NCI-H2081 treated with DMSO at 0.1 percent for 48 hours (cell line): ENCODE measurements at places on chromosomes 16 and 17.

- DNase-seq, result no peak
Measured at GRCh38 chr17:7046127-7046724, 2.3 kb upstream of the SLC16A11 start.

DNA sequence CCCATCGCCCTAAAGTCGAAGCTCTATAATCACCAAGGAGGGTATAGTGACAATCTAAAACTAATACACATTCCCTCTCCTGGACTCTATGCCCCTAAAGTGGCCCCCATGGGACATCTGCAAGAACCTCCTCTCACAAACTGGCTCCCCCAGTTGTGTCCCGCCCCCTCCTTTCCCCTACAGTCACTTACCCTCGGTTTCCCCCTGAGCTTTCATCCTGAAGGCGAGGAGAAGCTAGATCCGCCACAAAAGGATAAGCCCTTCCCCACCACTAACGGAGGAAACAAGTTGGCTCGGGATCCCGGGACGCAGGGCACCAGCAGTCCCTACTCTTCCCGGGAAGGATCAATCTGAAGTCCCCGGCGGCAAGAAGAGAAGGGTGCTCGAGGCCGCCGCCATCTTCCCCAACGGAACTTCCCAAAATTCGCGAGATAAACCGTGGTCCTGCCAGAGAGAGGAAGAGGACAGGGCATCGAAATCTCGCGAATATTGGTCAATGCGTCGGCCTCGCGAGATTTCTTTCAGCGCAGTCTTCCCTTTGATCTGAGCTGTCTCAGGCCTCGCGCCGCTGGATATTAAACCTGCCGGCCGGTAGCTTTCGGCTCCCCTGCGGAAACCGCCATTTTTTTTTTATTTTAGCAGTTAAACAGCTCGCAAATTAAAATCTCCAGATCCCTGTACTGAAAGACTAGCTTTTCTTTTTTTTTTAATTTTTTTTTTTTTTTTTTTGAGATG lies at the start of gene MED1:
Gene MED1 (minus strand): TSS at position 417 of the 735 bp plus-strand sequence. CDS start 201 bp downstream, at position 216.
- peak; percentile 100 for DNase-seq

DNA sequence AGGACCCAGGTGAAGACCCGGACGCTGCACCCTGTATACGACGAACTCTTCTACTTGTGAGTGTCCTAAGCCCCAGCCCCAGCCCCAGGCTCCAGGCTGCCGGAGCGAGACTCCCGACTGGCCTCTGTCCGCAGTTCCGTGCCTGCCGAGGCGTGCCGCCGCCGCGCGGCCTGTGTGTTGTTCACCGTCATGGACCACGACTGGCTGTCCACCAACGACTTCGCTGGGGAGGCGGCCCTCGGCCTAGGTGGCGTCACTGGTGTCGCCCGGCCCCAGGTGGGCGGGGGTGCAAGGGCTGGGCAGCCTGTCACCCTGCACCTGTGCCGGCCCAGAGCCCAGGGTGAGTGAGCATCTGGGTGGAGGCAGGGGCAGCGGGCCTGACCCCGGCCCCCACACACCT lies 3.7 kb downstream of the TSR3 start:
- DNase-seq, result no peak

DNA sequence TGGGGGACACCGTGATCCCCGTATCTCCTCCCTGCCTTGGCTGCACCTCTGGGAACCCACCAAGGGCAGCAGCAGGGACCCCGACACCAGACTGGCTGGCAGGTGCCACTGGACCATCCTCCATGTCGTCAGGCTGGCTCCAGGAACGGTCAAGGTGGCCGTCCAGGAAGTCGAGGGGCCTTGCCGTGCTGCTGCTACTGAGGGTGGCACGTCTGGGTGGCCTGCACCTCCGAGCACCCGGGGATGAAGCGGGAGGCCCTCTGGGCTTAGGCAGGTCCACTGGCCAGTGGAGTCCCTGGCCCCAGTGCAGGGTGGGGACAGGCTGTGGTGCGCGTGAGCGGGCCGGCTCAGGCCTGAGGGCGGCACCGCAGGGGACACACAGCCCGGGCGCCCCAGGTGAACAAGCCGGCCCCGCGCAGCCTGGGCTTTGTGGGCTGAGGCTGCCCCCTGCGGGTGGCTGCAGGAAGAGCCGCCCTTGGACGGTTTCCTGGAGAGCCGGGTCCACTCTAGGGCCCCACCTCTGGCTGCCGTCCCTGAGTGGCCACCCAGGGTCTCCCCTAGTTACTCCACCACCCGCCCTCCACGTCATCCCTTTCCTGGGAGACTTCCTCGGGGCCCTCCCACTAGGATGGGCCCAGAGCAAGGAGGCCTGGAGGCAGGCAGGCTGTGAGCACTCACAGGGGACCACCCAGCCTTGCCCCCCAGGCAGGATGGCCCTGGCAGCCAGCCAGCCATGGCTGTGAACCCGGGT lies 42.8 kb upstream of the ZC3H18 start:
- no peak for DNase-seq

GRCh38 chr17:57366177-57366557 lies 109.8 kb downstream of the MSI2 start:
- DNase-seq, result no peak

- no peak for DNase-seq
Measured at GRCh38 chr16:50681021-50681885, at the start of gene SNX20. Gene SNX20, minus strand, starts transcription at chr16:50681312. Its CDS starts 3,786 bp downstream, at chr16:50677526.

- no peak for DNase-seq
Measured at GRCh38 chr17:77032929-77033328, 107.8 kb upstream of the SEC14L1 start.

DNA sequence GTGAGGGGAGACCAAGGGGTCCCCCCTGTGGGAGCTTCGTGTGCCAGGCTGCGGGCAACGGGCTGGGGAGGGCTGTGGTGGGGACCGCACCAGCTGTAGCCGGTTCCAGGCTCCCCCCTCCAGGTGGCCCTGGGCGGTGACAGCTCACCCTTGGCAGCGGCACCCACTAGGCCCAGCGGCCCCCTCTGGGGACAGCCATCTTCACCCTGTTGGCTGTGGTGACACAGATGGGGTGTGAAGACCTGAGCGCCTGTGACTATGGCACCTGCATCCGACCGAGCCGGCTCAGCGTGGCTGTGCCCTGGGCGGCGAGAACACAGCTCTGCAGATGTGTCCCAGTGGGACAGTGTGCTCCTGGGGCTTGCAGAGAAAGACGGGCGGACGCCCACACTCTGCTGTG lies 1.1 kb upstream of the C1QTNF8 start:
- no peak for DNase-seq
